ENCODE measurements at places on chromosomes 4 and X.

DNA sequence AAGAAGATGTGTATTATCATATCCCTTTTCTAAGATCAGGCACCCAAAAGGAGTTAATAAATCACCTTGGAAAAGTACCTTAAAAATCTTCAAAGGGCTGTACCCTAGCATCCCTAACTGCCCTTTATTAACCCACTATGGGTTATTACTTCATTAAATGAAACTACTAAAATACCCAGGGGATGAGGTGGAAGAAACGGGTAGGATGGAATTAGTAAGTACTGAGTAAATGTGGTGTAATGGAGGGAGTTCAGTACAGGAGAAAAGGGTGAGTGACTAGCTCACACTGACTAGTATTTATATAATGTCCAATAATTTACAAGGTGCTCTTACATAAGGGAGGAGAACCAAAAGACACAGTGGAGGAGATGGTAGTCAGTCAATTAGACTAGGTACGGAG is 51.0 kb upstream of the RASGEF1B start:
- DNase-seq = no peak

DNA sequence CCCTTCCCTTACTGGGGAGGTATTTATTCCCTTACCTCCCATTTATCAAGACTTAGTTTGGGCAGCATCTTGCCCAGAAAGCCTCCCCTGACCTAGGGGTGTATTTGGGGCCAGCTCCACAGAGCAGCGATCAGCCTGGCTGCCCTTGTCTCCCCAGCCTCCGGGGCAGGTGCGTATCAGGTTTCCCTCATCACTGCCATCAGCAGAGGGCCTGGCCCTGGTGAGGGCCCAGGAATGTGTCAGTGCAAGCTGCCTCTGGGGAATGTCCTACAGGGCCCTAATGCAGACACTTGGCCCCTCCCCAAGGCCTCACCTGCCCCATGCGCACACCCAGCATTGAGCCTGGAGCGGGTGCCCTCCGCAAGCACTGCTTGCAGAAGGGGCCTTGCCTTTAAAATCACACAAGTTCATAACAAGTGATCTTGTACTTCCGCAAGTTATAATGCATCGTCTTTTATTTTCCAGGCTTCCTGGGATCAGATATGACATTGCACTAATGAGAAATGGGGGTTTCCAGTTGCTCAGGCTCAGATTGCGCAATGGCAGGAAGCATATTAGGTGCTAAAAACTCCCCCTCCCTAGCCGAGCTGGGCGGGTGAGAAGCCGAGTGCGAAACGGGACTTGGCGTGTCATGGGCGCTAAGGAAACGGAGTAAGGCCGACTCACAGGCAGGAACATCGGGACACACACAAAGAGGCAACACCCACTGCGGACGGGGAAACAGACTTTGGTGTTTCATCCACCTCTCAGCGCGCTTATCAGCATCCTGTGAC is 25.4 kb upstream of the AFAP1 start:
- DNase-seq = no peak

DNA sequence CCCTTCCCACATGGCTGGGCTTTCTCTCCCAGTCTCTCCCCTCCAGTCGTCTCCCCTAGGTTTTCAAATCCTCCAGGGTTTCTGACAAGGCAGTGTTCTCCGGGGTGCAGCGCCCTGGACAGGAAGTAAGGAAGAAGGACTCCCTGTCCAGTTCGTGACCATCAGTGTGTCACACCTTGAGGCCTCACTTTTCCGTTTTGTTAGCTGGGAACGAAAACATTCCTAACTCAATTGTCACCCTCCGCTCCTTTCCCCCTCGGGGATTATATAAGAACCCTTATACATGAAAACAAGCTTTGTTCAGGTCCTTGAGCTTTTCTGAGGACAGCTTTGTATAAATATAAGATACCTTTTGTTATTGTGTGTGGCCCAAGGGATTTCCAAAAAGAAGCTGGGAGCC is 92.1 kb downstream of the KDR start:
- no peak for DNase-seq

- no peak for DNase-seq
These were observed 321.0 kb upstream of the CXXC4 start for GRCh38 chr4:104815665-104816064.

DNA sequence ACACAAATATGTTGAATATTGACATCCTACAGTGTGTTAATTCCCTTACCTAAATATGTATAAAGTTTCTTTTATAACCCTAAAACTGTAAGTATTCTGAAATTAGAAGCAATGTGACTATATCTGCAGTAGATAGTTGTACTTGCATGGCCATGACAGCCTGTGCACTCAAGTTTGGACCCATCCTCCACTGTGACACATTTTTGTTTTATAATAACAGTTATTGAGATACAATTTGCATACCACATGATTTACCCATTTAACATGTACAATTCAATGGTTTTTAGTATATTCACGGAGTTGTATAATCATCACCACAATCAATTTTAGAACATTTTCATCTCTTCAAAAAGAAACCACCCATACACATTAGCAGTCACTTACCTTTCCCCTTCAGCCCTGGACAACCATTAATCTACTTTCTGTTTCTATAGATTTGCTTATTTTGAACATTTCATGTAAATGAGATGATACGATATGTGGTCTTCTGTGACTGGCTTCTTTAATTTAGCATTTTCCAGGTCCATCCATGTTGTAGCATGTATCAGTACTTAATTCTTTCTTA is 29.6 kb downstream of the HERC3 start:
- no peak for DNase-seq

- no peak for DNase-seq
These were observed 1.5 kb upstream of the NKX6-1 start for GRCh38 chr4:84500386-84501201.

- DNase-seq = no peak
These were observed 6.2 kb downstream of the CSF2RA start for GRCh38 chrX:1274786-1275185.

GRCh38 chr4:123327346-123327745 is 69.2 kb upstream of the SPRY1 start:
- no peak for DNase-seq

- no peak for DNase-seq
These were observed 14.9 kb downstream of the VBP1 start for GRCh38 chrX:155231163-155231562.

GRCh38 chrX:107272431-107272921 is 66.1 kb downstream of the DNAAF6 start:
- DNase-seq = no peak

DNA sequence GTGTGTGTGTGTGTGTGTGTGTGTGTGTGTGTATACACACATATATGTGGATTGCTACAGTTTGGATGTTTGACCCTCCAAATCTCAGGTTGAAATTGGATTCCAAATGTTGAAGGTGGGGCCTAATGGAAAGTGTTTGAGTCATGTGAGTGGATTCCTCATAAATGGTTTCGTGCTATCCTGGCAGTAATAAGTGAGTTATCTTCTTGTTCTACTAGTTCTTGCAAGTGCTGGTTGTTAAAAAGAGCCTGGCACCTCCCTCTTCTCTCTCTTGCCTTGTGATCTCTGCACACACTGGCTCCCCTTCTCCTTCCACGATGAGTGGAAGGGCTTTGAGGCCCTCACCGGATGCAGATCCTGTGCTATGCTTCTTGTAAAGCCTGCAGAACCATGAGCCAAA is 344.1 kb downstream of the SH2D1A start:
- DNase-seq = no peak

- DNase-seq = no peak
These were observed 19.5 kb upstream of the BOD1L1 start for GRCh38 chr4:13647031-13647430.
